ENCODE measurements at places on chromosomes 16 and 17.

DNA sequence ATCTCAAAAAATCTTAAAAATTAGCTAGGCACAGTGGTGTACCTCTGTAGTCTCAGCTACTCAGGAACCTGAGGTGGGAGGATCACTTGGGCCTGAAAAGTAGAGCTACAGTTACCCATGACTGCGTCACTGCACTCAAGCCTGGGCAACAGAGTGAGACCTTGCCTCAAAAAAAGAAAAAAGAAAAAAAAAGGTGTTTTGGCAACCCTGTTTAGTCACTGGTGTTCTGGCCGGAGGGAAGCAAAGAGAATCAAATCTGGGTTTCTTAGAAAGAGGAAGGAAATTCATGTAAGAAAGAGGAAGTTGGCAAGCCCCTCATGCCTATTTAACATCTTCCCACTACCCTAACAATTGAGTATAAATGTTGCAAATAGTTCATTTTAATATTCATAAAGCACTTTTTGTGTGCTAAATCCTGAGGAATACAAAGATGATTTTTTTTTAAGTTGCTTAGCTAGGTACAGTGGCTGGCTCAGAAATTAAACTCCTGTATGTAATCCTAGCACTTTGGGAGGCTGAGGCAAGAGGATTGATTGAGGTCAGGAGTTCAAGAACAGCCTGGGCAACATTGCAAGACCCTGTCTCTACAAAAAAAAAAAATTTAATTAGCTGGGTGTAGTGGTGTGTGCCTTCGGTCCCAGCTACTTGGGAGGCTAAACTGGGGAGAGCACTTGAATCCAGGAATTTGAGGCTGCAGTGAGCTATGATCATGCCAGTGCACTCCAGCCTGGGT lies 6.5 kb upstream of the USP32 start:
- no peak for DNase-seq

- DNase-seq: no peak
Observed at GRCh38 chr17:2183346-2183745, 120.2 kb downstream of the SMG6 start.

DNA sequence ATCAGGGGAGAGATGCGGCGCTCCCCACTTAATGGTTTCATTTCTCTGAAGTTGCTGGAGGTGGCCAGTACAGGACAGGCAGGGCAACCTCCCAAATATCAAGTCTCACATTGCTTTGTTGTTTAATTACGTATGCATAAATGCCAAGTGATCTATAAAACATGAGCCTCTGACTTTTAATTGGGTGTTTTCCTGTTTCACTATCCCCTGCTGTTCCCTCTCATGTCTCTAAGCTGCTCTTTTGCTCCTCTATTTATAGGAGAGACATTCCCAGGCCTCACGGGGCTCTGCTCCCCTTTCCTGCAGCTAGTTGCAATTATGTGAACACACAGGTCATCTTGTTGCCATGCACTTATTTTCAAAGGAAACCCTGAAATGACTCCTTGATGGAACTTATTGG lies 1173.5 kb upstream of the GOT2 start:
- DNase-seq: no peak

- no peak for DNase-seq
Observed at GRCh38 chr16:57377080-57377841, 5.0 kb downstream of the CX3CL1 start.

GRCh38 chr17:50059759-50060273 lies 3.9 kb downstream of the ITGA3 start:
- no peak for DNase-seq

GRCh38 chr17:28959471-28959871 lies 8.2 kb upstream of the PHF12 start:
- no peak for DNase-seq

DNA sequence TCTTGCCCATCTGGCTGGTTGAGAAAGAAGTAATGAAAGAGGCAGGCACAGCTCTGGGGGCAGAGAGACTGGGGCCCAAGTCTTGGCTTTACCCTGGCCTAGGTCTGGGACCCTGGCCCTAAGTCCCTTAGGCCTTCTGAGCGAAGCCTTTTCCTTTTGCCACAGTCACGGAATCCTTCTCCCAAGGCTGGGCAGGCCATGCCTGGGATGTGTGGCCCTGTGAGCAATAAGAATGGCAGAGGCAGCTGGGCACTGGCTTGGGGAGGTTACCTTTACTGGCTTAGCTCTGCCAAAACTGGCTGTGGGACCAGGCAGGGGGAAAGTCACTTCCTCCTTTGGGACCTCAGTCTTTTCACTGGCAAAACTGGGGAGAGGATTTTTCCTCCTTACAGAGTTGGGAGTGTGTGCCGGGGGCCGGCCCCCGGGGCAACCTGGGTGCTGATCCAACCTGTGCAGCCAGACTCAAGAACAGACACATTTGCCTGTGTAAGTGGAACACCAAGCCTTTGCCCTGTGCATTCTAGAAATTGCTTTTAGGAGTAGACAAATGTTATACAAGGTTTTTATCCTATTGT lies 12.9 kb downstream of the FOXF1 start:
- no peak for DNase-seq

DNA sequence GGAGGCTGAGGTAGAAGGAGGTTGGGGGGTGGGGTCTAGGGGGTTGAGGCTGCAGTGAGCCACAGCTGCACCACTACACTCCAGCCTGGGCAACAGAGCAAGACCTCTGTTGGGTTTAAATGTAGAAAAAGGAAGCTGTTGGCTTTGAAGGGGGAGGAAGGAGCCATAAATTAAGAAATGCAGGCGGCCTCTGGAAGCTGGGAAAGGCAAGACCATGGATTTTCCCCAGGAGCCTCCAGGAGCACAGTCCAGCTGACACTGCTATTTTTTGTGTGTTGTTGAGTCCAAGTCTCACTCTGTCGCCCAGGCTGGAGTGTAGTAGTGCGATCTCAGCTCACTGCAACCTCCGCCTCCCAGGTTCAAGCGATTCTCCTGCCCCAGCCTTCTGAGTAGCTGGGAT lies 15.9 kb downstream of the LITAF start:
- DNase-seq: no peak

DNA sequence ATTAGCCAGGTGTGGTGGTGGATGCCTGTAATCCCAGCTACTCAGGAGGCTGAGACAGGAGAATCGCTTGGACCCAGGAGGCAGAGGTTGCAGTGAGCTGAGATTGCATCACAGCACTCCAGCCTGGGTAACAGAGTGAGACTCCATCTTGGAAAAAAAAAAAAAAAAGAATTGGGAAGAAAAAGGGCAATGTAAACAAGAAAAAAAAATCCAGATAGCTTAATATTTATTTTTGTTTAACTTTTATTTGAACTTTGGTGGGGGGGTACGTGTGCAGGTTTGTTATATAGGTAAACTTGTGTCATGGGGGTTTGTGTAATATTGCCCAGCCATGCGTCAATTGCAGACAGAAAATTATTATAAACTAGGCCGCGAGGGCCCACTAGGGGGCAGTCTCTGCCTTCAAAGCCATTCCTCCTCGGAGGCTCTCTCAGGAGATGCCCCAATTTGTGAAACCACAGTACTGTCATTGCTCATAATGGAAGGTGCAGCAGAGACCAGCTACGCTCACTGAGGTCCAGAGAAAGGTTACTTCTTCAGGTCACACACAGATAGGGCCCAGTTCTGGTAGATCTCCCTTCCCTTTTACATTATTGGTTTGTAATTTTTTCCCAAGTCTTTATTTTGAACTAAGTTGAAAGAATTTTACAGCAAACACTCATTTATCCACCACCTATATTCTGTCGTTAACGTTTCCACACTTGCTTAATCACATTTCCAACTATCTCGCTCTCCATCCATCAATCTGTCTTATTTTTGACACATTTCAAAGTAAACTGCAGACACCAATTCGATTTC lies 206.2 kb downstream of the PRKCB start:
- peak; percentile 74 for DNase-seq

DNA sequence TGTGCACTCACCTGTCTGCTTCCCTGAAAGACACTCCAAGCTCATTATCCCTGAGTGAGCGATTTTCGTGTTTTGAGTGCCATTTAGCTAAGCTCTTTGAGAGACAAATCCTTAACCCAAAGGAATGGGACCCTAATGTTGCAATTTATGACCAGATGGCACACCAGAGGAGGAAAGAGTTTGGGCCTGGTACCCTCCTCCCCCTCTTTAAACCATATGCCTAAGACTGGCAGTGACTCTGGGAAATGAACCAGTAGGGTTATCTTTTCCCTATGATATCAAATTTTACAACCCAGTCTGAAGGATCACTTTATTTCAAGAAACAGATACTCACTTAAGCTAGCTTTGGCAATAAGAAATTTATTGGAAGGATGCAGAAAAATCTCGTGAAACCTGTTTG lies 550.4 kb downstream of the TOX3 start:
- no peak for DNase-seq

DNA sequence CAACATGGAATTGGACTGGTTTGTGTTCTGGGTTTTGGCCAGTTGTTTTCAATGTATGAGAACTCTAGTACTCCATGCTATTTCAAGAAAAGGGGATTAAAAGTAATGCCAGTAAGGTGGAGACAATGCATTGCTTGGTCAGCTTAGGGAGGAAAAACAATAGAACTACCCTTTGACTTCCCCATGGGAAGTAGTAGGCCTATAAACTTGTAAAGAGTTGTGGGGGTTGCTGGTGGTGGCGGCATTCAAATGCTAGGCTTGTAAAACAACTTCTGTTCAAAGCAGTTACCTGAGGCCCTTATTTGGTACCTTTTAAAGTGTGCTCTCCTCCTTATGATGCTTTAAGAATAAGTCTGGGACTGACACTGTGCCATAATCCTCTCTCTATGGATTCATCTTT lies 9.4 kb downstream of the MAP3K3 start:
- DNase-seq: no peak

GRCh38 chr16:81826523-81826922 lies 47.4 kb downstream of the PLCG2 start:
- no peak for DNase-seq

- no peak for DNase-seq
Observed at GRCh38 chr17:48052956-48053757, 5.0 kb downstream of the NFE2L1 start.

GRCh38 chr16:73329358-73330286 lies 281.7 kb upstream of the ZFHX3 start:
- no peak for DNase-seq

GRCh38 chr17:1147664-1148063 lies 32.1 kb downstream of the ABR start:
- no peak for DNase-seq

DNA sequence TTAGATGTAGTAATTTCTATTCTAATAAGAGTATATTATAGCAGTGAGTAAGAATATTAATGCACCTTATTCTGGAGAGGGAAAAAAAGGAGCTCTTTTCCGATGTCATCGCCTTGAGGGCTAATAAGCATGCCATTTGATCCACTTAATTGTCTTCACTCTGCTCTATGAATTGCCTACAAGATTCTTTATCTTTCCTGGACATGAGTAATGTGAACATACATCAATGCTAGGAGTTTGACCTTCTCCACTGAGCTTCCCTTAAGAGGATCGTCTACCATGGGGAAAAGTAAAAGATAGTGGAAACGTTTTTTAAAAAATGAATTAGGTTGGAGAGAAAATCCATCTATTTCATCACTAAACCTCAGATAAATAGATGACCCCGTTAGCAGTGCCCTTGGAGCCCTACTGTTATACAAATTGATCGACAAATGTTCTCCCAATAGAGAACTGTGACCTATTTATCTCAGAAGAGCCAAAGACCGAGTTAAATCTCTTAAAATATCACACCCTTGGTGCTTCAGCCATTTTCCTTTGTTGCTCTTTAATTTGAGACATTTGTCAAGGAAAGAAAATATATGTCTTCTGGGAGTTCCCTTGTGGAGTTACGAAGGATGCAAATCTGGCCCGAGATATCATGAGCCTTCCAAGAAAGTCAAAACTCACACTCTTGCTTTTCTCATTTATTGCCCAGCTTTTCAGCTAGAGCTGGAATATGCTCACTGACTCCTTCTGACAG lies 898.5 kb downstream of the KCNJ2 start:
- no peak for DNase-seq

DNA sequence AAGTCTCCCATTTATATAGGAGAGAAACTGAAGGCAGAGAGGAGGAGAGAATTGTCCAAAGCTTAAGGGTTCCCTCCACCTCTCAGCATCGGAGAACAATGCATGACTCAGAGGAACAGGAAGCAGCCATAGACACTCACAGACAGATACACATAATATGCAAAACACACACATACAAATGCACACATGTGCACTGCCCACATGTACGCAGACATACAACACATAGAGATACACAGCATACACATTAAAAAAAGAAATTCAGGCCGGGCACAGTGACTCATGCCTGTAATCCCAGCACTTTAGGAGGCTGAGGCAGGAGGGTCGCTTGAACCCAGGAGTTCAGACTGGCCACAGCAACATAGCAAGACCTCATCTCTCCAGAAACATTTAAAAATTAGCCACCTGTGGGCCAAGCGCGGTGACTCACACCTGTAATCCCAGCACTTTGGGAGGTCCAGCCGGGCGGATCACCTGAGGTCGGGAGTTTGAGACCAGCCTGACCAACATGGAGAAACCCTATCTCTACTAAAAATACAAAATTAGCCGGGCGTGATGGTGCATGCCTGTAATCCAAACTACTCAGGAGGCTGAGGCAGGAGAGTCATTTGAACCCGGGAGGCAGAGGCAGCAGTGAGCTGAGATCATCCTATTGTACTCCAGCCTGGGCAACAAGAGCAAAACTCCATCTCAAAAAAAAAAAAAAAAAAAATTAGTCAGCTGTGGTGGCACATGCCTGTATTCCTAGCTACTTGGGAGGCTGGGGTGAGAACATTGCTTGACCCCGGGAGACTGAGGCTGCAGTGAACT lies 11.3 kb downstream of the ERAL1 start:
- DNase-seq: no peak

GRCh38 chr17:43578699-43579565 lies 32.8 kb upstream of the ETV4 start:
- peak; percentile 21 for DNase-seq

DNA sequence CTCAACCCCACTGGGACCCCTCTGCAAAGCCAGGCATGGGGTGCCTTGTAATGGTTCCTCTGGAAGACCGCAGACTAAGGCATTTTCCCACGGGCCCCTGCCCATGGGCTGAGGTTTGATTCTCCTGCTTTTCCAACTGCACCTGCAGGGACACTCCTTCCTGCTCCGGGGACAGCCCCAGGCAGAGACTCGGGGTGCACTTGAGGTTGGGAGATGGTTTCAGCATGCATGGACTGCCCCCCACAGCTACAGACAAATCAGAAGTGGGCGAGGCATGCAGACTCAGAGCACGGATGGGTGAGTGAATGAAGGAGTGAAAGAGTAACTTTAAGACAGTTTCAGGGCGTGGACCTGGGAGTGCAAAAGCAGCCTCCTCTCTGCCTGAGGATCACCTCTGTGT lies 87.9 kb upstream of the RPL38 start:
- no peak for DNase-seq

GRCh38 chr17:49101054-49101534 lies 31.5 kb upstream of the B4GALNT2 start:
- DNase-seq: no peak
